ENCODE measurements at places on chromosomes 2 and 18.

DNA sequence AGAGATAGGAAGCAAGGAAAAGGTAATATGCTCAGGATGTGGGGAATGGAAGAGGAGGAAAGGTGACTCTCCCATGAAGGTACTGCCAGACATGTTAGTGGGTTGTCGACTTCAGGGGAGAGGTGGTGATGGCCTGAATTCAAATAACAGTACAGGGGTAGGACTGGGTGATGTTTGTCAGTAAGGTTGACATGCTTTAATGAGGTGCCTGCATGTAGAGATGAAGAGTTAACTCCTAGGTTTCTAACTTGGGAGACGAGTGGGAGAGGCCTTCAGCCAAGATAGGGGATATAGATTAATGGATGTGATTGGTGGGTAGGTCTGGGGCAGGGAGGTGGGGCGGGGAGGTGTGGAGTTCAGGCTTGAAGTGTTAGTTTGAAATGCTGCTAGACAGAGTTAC, 2.6 kb downstream of the NAPG start:
- no peak for DNase-seq

DNA sequence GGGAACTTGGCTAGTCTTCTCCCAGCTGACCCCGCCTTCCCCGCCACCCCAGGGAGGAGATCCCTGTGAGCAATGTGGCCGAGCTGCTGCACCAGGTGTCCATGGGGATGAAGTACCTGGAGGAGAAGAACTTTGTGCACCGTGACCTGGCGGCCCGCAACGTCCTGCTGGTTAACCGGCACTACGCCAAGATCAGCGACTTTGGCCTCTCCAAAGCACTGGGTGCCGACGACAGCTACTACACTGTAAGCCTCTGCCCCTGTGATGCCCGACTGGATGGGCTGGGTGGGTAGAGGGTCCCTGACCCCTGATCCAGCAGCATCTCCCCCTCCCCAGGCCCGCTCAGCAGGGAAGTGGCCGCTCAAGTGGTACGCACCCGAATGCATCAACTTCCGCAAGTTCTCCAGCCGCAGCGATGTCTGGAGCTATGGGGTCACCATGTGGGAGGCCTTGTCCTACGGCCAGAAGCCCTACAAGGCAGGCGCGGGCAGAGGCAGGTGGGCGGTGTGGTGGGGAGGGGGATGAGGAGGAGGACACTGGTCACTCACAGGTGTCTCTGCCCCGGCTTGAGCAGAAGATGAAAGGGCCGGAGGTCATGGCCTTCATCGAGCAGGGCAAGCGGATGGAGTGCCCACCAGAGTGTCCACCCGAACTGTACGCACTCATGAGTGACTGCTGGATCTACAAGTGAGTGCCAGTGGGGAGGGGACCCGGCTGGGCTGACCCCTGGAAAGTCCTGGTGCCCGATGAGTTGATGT, 24.2 kb downstream of the ZAP70 start:
- DNase-seq: no peak

DNA sequence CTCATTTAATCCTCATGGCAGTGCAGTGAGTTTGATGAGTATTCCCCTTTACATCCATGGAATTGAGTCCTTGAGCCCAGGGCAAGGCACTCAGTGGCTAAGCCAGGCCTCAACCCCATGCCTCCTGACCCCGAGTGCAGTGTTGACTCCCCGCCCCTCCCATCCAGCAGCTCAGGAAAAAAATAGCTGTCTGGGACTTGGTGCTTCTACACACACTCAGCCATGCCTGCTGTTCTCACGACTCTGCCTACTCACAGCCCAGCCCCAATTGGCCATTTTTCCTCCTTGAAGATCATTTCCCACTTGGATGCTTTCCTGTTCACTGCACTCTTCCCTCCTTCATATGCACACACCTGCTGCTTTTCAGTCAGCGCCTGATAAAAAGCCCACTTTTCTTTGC, 8.8 kb downstream of the FOSL2 start:
- DNase-seq: no peak

DNA sequence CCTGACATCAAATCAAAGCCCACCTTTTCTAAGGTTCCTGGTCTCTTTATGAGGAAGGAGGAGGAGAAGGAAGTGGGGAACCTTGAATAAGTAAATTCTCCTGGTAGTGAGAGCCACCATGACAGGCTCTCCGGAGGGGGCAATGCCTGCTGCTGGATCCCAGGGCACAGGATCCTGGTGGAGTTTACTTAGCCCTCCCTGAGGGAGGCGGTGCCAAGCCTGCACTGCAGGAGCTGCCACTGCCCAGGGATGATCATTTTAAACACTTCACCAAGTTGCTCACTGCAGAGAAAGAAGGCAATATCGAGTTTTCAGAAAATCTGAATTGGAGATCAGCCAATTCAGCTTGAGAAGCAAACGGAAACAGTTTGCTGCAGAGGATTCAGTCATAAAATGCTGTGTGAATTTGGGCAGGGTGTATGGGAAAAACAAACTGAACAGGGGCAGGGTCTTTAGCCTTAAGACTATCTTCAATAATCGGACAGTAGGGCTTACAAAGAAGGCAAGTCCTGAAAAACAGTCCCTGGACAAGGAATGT, 200.7 kb downstream of the RAD51AP2 start:
- no peak for DNase-seq

DNA sequence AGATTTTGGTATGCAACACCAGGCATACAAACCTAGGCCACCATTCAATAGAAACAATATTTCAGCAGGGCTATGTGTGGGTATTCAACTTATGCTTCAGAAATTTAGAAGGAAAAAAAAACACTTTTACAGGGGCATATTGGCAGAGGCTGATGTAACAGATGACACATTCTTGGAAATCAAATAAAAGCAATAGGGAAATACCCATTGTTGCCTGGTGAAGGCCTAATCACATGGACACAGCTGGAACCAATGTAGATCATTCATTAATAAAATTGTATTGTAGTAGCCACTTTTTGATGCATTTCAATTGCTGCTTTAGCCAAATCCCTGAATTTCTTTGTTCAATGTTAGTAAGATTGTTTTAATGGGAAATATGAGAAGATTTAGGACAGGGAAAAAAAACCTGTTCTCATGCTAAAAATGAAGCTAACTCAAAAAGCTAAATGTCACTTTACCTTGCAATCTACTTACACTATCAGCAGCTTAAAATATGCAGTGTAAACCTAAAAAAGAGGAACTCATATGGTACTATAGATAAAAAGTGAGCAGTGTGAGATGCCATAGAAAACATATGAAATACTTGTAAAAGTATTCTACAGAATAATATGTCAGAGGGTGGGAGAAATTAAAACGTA, 289.4 kb downstream of the ZEB2 start:
- peak; percentile 88 for DNase-seq

GRCh38 chr18:77090546-77091174, 41.9 kb downstream of the MBP start:
- no peak for DNase-seq

- DNase-seq: no peak
Observed at GRCh38 chr2:210302326-210302725, 12.6 kb downstream of the MYL1 start.

DNA sequence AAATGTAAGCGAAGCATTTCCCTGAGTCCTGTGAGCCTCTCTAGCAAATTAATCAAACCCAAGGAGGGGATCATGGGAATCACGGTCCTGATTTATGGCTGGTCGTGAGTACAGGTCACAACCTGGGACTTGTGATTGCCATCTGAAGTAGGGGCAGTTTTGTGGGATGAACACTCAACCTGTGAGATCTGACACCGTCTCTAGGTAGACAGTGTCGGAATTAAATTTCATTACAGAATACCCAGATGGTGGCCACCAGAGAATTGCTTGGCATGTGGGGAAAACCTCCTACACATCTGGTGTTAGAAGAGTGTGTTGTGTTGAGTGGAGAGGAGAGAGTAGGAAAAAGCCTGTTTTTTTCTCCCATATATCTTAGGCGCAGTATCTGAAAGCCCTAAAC, 12.5 kb downstream of the CAPN14 start:
- peak; percentile 71 for DNase-seq

GRCh38 chr2:106191511-106192016, 2.5 kb downstream of the UXS1 start:
- no peak for DNase-seq

DNA sequence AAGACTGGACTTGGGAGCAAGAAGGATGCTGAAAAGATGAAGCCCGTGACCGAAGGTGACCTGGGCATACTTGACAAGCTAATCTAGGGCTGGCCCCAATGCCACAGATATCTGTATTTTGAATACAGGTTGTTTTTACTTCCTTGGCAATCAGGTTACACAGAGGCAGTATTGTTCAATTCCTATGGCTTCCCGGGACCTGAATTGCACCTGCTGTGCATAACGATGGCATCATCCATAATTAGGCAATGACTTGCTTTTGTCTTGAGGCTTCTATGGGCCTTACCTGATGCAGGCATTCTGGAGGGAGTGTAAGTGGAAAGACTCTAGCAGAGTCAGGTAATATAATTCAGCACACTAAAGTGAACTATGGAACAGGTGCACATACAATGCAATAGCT, 60.6 kb upstream of the CUL3 start:
- no peak for DNase-seq

DNA sequence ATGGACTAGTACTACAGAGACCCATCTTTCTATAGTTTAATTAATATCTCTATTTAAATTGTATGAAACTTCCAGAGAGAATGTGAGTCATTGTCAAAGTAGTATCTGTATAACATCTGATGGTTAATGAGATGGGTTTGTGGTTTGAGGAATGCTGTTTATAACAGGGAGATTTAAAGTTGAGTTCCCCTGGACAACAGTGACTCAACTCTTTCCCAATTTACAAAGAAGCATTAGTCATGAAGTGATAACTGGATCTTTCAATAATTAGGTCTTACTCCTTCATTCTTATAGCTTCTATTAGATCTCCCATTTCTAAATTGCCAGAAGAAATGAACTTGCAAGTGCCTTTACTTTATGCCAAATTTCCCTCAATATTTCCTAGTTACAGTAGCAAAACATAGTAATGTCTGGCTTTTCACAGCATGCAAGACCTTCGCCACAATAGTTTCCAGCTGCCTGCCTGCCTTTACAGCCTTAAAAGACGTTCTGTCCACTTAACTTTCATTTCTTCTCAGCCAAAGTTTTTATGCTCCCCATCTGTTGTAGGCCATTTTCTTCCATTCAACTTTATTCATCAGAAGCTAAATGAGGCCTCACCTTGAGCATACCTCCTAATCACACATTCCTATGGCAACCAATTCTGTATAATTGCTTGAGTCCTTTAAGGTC, 47.7 kb upstream of the WDR75 start:
- DNase-seq: no peak

- no peak for DNase-seq
Observed at GRCh38 chr2:230781130-230781797, 68.6 kb downstream of the CAB39 start.

DNA sequence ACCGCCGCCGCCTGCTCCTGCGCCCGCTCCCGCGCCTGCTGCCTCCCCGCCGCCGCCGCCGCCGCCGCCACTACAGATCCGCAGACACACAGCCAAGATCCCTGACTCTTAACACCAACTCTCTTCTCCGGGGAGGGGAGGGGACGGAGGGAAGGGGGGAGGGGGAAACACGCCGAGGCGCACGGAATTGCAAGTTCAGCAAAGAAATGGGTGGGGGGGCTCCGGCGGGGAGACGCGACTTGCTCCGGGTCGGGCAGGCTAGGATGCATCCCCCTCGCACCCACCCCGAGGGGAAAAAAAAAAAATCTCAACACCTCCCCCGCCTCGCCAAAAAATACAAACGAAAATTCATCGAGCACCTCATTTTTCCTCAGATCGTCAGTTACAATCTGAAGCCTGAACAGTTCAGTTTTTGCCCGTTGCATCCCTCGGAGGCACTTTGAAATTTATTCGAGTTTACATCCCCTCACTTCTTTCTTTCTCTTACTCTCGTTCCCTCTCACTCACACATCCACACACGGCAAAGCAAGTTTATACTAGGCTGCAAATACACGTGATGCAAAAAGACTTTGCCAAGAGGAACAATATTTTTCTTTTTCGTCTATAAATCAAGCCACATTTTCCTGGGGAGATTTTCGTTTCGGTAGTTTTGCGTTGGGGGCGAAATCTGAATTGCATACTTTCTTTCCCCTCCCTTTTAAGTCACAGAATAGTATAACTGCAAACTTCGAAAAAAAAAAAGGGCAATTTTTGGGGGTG, at the start of gene TCF4:
TSS of gene TCF4 (minus strand) at position 82 of the 759 bp plus-strand sequence. CDS start 1,076 bp downstream, outside the sequence.
- DNase-seq: peak; percentile 48

DNA sequence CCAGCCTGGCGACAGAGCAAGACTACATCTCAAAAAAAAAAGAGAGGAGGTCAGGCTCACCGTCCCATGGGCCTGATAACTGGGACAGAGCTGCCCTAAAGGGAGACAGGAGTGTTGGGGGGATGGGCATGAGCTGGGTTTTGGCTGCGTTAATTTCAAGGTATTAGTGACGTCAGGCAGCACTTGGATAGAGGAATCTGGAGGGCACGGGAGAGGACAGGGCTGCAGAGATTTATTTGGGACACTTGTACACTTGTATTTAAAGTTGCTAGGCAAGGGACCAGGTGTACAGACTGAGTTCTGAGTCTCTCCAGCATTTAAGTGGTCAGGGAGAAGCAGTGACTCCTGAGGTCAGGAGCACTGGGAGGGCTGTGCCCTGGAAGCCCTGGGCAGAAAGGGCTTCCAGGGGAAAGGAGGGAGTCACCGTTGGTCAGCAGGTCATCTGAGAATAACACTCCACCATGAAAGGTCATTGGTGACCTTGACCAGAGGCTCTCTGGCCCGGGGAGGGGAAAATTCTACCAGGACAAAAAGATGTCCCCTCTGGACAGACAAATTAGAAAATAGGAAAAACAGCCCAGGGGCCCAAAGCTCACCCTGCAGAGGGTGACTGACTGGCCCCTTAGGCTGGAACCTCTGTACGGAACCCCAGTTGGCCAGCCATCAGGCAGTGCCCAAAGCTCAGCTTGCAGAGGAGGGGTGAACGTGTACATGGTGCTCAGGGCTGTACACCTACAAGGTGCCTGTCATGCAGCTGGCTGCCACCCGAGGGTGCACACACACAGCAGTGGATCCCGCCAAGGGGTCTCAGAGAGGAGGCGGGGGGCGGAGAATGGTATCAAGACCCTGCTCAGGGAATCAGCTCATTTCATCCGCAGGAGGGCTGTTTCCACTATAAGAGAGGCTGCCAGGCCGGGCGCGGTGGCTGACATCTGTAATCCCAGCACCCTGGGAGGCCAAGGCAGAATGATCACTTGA, 23.0 kb upstream of the CNNM3 start:
- no peak for DNase-seq

GRCh38 chr2:228875152-228875900, 395.8 kb downstream of the PID1 start:
- no peak for DNase-seq

Data from NCI-H1694 treated with DMSO at 0.1 percent for 48 hours (cell line).